ENCODE measurements at places on chromosomes 3 and 15. TPM values are rescaled to one million over a fixed set of nuclear protein-coding genes. Genes with fewer than 3 reads are reported as not detected.

Gene SLC15A2
- total RNA-seq, result 4.8 TPM

Gene LRCH3
- 62.6 TPM for total RNA-seq

DNA sequence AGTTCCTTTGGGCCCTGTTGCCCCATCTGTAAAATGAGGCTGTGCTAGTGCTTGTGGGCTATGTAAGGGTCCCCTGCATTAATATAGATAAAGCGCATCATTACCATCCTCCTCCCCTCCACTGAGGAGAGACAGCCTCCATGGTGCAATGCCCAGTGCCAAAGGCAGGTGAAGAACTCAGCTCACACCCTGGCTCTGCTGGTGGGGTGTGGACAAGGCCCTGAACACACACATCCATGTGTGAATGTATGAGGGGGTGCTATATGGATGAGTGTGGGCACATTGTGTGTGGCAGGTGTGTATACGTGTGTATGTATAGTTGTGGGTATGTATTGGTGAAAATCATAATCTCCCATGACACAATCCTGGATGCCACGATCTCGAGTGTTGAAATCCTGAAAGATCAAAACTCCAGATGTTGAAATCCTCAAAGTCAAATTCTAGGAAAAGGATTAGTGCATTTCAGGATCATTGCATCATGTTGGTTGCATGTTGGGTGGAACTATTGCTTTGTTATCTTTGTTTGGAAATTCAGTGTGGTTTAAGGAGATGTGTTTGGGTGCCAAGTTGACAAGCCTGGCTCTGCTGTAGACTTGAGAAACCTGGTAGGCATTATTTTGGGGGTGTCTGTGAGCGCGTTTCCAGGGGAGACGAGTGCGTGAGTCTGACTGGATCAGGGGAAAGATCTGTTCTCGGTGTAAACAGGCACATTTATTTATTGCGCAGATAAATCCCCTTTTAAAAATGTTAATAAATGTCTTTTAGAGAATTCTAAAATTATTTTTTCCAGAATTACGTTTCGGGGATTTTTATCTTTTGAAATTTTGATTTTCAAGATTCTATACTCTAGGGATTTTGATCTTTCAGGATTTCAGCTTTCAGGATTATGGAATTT, 42.0 kb upstream of the SEC61A1 start:
- no peaks in the 10 kb centered on the region for H3K36me3 ChIP-seq
- H3K27me3 ChIP-seq, result peaks cover 5% of the 10 kb centered on the region
- H3K27ac ChIP-seq, result no peak overlapping the region
- H3K4me1 ChIP-seq, result peaks cover 4% of the 10 kb centered on the region
- no peak overlapping the region for H3K4me3 ChIP-seq

DNA sequence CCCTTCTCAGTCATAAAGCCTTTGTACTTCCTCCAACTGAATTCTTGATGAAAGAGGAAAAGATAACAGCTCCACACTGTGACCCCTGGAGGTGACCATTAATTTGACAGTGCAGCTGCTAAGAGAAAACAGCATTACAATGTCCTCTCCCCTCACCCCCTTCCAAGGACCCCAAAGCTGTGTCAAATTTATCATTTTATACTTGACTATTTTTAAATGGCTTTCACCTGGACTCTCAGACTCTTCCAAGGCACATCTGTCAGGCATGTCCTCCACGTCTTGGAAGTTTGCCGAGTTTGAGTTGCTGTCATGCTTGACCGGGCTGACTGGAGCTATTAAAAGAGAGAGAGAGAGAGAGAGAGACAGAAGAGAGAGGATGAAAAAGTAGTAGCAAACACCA, 236.5 kb downstream of the WDR72 start:
- DNase-seq, result no peak
- no peak overlapping the region for H3K27ac ChIP-seq
- no peaks in the 10 kb centered on the region for H3K36me3 ChIP-seq
- no peaks in the 10 kb centered on the region for H3K27me3 ChIP-seq
- no peaks in the 10 kb centered on the region for H3K4me1 ChIP-seq
- H3K4me3 ChIP-seq, result no peak overlapping the region

GRCh38 chr3:39082666-39083313, 24.6 kb downstream of the GORASP1 start:
- H3K36me3 ChIP-seq, result peaks cover 26% of the 10 kb centered on the region
- DNase-seq, result no peak
- no peak overlapping the region for H3K4me3 ChIP-seq

DNA sequence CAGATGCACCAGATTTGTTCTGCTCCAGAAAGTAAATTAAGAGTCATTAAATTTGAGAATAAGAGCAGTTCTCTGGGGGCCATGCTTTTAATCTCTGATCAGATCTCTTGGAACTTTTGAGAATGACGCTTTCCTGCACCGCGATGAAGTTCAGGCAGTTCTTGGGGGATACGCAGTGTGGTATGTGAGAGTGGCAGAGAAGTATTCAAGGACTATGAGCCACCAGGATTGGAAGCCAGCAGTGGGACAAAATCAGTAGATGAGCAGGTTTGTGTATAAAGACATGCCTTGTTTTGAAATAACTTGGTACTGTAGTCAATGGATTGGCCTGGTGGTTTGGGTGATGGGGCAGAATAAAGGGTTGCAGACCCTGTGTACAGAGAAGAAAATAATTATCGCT, 483.6 kb downstream of the ERC2 start:
- H3K4me3 ChIP-seq, result no peak overlapping the region
- H3K27me3 ChIP-seq, result no peaks in the 10 kb centered on the region
- no peak for DNase-seq
- no peak overlapping the region for H3K27ac ChIP-seq
- no peaks in the 10 kb centered on the region for H3K4me1 ChIP-seq

DNA sequence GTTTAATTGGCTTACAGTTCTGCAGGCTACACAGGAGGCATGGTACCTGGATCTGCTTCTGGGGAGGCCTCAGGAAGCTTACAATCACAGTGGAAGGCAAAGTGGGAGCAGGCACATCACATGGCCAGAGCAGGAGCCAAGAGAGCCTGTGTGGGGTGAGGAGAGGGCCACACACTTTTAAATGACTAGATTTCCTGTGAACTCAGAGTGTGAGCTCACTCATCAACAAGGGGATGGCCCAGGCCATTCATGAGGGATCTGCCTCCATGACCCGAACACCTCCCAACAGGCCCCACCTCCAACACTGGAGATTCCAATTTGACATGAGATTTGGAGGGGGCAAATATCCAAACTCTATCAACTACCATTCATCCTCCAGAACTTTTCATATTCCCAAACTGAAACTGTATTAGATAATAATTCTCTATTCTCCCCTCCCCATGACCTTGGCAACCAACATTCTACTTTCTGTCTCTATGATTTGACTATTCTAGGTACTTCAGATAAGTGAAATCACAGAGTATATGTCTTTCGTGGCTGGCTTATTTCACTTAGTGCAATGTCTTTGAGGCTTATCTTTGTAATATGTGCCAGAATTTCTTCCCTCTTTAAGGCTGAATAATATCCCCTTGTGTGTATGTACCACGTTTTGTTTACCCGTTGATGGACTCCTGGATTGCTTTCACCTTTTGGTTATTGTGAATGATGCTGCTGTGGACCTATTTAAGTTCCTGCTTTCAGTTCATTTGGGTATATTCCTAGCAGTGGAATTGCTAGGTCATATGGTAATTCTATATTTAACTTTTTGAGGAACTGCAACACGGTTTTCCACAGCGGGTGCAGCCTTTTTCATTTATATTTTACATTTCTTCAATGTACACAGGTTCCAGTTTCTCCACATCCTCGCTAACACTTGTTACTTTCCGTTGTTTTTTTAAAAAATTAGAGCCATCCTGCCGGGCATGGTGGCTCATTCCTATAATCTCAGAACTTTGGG, 43.8 kb downstream of the TKT start:
- peaks cover 6% of the 10 kb centered on the region for H3K36me3 ChIP-seq
- peaks cover 13% of the 10 kb centered on the region for H3K27me3 ChIP-seq
- DNase-seq, result no peak
- H3K27ac ChIP-seq, result no peak overlapping the region
- no peaks in the 10 kb centered on the region for H3K4me1 ChIP-seq
- no peak overlapping the region for H3K4me3 ChIP-seq

GRCh38 chr3:126983276-126983652, 349 bp downstream of the PLXNA1 start:
- DNase-seq, result no peak
- H3K27me3 ChIP-seq, result peaks cover 20% of the 10 kb centered on the region
- no peak overlapping the region for H3K4me3 ChIP-seq
- H3K4me1 ChIP-seq, result peaks cover 19% of the 10 kb centered on the region
- no peak overlapping the region for H3K27ac ChIP-seq

GRCh38 chr3:44995142-44995770, 19.2 kb downstream of the EXOSC7 start:
- DNase-seq, result no peak
- H3K4me1 ChIP-seq, result peaks cover 29% of the 10 kb centered on the region
- H3K4me3 ChIP-seq, result no peak overlapping the region
- peak overlapping the region; percentile 46 for H3K27ac ChIP-seq

- H3K27me3 ChIP-seq, result no peaks in the 10 kb centered on the region
- DNase-seq, result no peak
- H3K4me1 ChIP-seq, result peaks cover 32% of the 10 kb centered on the region
- H3K27ac ChIP-seq, result no peak overlapping the region
- peaks cover 58% of the 10 kb centered on the region for H3K36me3 ChIP-seq
- no peak overlapping the region for H3K4me3 ChIP-seq
These were observed 322.4 kb upstream of the CBLB start for GRCh38 chr3:106191211-106191610.

DNA sequence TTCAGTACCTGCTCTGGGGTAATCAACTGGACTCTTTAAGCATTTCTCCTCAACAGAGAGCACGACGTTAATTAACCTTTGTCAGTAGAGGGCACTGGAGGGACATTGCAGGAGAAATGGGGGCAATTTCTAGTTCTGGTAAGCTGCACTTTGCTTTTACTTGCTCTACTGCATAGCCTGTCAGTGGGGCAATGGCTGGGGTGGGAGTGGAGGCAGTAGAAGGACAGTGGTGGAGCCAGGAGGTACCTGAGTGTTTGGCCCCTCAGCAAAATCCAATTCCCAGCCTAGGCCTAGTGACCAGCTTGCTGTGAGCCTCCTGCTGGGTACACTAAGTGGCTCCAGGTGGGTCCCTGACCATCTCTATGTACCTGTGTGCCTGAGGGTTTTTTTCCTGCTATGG, 18.3 kb upstream of the MED12L start:
- peaks cover 36% of the 10 kb centered on the region for H3K27me3 ChIP-seq
- no peak overlapping the region for H3K27ac ChIP-seq
- H3K4me1 ChIP-seq, result no peaks in the 10 kb centered on the region
- DNase-seq, result peak; percentile 46
- H3K36me3 ChIP-seq, result no peaks in the 10 kb centered on the region
- H3K4me3 ChIP-seq, result no peak overlapping the region

DNA sequence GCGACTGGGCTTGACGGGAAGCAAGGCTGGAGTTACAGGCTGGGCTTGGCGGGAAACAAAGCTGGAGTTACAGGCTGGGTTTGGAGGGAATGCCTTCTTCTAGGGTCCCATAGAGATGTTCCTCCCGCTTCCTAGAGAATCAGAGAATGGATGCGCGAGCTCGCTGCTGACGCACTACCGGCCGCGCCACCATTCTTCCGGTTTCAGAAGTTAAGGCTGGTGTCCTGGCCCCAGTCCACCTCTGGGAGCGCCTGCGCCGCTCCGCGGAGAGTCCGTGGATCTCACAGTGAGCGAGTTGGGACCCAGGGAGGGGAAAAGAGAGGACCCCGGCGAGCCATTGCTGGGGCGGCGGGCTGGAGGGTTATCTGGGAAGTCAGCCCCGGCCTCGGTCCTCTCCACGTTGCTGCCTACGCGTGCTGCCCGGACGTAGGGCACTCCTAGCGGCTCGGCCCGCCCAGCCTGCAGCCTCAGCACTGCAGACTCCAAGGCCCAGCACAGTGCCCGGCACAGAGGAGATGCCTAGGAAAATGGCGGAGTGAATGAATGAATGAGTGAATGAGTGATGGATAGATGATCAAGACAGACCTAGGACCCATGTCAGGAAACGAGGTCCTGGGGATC, at the start of gene ZNF502:
Gene ZNF502 (plus strand): TSS at position 206 of the 621 bp plus-strand sequence. CDS start 7,602 bp downstream, outside the sequence.
- DNase-seq, result peak; percentile 62
- peaks cover 33% of the 10 kb centered on the region for H3K36me3 ChIP-seq
- peak within 1 kb of the TSS; percentile 76 for H3K4me3 ChIP-seq
- peaks cover 7% of the 10 kb centered on the region for H3K27me3 ChIP-seq
- peak within 1 kb of the TSS; percentile 60 for H3K27ac ChIP-seq
- peaks cover 12% of the 10 kb centered on the region for H3K4me1 ChIP-seq

Measured in activated CD8-positive, alpha-beta memory T cell treated with anti-CD3 and anti-CD28 coated beads, Interleukin-2, amount 10 ng/mL, durations not matched to agents 7 days and 5 days (primary cell).